Iris pigment epithelial cell (primary cell): ENCODE measurements at places on chromosomes 4 and X.

GRCh38 chrX:24391843-24392242, 31.4 kb downstream of the SUPT20HL1 start:
- no peak for DNase-seq

DNA sequence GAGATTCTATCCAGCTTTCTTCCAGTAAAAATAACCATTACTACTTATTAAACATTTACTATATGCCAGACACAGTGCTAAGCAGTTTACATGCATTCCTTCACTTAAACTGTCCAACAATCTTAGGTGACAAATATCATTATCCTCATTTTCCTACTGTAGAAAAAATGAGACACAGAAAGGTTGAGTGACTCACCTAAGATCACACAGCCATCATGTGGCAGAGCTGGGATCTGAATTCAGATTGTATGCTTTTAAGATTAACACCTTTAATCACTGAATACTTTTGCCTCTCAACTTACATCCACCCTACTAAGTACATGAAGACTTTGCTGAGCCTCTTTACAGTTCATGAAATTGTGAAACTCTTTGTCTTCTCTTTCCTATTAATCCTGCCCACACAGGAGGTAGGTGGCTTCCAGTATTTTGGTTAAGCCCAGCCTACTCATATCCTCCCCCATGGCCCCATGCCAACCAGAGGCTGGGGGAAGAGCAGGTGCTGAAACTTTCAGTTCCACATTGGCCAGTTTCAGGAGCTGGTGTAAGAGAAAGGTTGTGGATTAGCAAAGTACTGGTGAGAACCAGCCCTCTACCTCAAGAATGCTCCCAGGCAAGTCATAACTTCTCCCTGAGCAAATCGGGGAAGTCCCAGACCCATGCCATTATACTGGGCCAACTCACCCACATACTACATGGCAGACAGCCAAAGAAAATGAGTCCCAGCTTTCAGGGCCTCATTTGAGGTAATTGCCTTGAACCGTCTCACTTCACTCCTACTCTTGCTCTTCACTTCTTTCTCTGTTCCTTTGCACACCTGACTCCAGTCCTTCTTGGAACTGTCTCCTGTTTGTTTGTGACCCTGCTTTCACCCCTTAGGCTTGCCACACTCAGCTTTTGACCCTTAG, 211.1 kb downstream of the GUCY2F start:
- peak; percentile 10 for DNase-seq

GRCh38 chr4:140603286-140603685, 34.5 kb upstream of the UCP1 start:
- DNase-seq: no peak

- no peak for DNase-seq
Measured at GRCh38 chr4:111649308-111649707, 495.9 kb upstream of the FAM241A start.

- no peak for DNase-seq
Measured at GRCh38 chr4:33029976-33030375, 2309.8 kb downstream of the PCDH7 start.

DNA sequence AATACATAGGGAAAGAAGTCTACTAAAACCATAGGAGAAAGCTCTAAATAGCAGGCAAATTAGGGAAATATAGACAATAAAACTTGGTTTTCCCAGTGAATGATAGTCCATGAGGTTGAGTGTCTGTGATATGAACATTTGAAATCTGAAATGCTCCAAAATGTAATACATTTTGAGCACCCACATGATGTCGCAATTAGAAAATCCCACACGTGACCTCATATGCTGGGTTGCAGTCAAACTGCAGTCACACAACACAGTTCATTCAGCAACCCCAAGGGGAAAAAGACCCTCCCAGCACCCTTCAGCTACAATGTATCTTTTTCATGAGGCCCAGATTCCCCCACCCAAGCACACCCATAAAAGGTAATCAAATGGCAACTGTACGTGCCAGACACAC, 155.6 kb downstream of the BTC start:
- DNase-seq: peak; percentile 45

DNA sequence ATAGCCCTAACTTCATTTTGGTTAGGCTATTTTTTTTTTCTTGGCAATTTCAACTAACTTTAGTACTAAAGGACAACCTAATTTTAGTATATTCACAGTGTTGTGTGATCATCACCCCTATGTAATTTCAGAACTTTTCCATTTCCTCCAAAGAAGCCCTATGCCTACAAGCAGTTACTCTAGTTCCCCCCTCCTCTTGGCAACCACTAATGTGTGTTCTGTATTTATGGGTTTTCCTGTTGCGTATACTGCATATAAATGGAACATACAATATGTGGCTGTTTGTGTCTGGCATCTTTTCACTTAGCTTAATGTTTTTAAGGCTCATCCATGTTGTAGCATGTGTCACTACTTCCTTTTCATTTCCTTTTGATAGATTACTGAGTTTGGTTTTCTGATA, 57.6 kb downstream of the N4BP2 start:
- DNase-seq: no peak

DNA sequence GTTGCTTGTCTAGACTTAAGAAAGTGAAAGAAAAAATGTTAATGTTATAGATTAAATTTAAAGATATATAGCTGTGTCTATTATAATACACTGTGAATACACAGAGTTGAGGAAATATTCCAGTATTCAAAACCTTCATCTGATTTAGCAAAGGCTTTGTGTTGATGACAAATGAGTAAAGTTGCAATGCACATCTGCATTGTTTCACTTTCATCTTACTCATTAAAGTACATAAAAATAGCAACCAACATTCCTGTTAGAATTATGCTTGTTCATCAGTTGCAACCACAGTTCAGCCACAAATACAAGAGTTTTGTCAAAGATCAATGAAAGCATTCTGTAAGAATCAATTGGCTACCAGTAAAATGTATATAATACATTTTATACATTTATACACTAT, 346.4 kb upstream of the SLC7A11 start:
- DNase-seq: no peak

DNA sequence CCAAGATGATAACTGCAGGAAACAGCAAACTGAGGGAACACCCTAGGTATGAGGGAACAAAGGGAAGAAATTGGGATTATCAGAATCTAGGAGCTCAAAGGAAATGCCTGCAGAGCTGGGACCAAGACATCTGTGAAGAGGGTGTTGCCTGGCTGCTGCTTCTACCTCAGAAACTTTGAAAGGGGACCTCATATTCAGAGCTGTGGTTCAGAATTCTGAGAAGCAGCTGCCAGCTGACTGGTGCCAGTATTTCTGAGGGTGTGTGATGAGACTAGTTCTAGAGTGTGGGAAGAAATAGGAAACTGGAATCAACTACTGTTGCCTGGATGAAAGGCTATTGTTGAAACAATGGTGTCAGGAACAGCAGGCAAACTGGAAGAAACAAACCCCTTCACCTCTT, 8.5 kb downstream of the FAAH2 start:
- no peak for DNase-seq

GRCh38 chrX:12979026-12979607, 4.2 kb downstream of the TMSB4X start:
- no peak for DNase-seq

DNA sequence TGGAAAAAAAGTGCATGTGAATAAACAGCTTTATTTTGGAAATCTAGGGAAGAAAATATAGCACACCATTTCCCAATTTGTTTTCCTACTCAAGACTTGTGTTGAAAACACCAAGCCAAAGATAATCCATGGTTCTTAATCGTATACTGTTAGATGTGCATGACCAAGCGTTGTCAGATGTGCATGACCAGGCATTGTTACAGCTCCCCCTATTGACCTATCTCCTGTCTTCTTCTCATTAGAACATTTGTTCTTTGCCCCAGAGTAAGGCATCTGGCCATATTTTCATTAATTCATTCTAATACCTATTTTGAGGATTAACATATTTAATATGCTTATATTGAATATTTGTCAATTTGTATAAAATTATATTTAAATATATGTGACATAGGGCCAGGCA, 14.4 kb upstream of the VCX start:
- DNase-seq: no peak

DNA sequence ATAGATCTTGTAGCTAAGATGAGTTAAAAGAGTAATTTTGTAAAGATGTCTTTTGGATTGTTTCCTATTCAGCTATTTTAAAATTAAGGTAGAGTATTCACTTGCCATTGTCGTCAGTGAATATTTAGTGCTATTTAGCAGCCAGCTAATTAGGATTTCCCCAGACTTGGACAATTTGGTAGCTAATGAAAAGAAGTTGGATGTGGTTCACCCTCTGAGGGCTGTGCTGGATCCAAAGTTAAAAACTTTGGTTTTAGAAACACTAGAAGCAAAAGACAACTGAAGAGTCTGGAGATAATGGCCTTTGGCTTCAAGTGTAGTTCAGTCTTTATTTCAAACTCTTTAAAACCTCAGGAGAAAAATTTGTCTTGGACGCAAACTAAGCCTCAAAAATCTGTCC, 41.3 kb downstream of the ATG4A start:
- no peak for DNase-seq

DNA sequence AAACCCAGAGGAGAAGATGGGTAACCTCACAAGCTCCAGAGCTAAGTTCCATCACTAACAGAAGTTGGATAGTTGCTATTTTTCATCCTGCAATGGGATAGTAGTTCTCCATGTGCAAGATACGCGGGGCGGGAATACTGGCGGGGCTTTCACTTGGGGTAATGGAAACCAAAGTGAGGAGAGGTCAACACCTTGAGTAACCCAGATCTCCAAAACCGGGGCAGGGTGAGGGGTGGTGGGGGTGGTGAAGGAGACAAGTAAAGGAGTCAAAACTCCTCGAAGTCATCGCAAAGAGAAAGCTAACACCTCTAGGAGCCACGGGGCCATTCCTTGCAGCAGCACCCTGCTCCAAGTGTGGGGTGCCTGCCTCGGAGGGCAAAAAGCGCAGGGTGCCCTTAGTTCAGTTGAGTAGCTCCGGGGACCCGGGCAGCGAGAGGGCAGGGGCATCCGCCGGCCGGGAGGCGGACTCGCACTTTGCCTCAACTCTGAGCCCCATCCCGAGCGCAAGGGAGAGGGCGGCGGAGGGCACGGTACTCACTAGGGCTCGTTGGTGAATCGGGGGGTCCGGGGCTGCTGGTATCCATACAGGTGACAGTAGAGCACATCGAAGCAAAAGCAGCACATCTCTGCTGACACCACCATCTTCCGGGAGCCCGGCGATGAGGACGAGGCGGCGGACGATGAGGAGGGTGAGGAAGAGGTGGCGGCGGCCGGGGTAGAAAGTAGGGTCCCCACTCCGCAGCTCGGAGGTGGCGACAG, 645 bp downstream of the AMMECR1 start:
- DNase-seq: no peak

DNA sequence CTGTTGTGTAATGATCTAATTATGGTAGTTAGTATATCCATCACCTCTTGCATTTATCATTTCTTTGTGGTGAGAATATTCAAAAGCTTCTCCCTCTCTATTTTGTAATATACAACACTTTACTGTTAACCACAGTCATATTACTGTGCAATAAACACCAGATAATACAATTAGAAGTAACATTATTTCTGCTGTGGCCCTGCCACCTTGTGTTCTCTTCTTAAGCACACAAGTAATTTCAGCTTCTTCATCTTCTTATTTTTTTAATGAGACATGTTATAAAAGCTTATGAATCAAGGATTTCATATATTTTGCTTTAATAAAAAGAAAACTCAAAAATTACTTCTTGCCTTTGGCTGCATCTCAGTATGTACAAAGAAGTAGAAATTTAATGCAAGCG, 675.2 kb upstream of the INTU start:
- DNase-seq: peak; percentile 40

GRCh38 chr4:148779771-148780170, 337.6 kb upstream of the NR3C2 start:
- DNase-seq: no peak

DNA sequence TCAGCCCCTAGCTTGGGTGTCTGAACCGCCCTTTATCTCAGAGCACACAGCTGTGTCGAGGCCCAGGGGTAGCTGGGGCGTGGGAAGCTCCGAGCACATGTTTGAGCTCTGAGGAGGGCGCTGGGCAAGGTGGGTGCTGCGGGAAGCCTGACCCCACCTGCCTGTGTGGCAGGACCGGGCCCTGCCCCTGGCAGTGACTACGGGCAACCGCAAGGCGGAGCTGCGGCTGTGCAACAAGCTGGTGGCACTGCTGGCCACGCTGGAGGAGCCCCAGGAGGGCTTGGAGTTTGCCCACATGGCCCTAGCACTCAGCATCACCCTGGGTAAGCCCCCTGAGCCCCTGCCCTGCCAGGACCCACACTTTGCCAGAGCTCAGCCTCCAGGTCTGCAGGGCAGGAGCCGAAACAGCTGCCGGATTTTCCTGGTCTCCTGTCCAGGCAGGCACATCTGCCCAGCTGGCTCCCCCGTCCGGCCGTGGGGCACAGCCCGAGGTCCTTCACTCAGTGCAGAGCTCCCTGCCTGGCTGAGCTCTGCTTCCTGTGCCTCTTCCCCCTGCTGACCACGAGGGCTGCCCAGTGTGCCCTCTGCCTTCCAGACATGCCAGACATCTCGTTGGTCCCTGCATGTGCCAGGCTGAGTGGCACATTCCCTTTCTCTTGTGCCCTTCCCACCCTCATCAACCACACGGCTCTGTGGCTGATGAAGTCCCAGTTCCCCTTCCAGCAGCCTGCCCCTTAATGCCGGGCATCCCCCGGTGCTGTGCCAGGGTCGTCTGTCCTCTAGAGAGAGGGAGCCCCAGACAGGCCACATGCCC, 33.2 kb upstream of the HTRA3 start:
- DNase-seq: no peak

DNA sequence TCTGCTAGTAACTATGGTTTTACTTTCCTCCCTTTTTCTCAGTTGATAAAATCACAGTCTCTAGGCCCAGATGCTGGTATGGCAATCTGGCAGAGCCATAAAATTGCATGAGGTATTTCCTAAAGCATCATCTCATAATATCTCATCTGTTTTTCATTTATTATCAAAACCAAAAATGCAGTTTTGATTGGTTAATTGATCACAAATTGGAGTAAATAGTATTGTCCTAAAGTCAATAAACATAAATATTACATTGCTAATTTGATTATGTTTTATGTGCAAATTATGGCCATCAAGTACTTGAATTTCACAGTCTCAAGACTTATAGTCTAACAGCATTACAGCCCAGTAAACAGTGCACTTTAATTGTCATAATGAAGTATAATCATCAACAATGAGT, 2365.6 kb downstream of the ARAP2 start:
- no peak for DNase-seq

GRCh38 chrX:1386338-1387127, 5.4 kb downstream of the SLC25A6 start:
- DNase-seq: no peak

- DNase-seq: peak; percentile 63
Measured at GRCh38 chr4:80407246-80407645, 71.7 kb downstream of the CFAP299 start.

- DNase-seq: peak; percentile 19
Measured at GRCh38 chr4:2007804-2008670, 737 bp downstream of the NELFA start.

DNA sequence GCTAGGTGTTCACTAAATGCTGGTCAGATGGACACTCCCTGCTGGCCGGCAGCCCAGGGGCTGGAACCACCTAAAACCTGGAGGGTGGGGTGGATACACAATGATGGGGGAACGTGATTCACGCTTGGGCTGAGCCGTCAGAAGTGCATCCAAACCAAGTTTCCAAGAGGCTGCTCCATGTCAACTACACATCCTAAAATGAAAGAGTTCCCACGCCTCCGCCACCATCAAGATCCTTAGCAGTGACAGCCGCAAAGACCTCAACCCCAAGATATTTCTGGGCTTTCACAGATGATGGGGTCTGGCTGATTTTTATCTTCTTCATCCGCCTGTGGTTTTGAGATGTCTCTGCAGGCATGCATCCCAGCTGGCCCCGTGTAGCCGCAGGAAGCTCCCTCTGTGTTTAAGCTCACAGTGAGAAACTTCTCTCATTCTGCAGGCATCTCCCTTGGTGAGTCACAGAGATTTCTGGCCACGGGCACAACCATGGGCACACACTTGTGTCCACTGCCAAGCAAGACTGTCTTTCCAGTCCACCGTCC, 84.4 kb downstream of the HTRA3 start:
- peak; percentile 27 for DNase-seq
